ENCODE measurements at places on chromosomes 11 and 22.

DNA sequence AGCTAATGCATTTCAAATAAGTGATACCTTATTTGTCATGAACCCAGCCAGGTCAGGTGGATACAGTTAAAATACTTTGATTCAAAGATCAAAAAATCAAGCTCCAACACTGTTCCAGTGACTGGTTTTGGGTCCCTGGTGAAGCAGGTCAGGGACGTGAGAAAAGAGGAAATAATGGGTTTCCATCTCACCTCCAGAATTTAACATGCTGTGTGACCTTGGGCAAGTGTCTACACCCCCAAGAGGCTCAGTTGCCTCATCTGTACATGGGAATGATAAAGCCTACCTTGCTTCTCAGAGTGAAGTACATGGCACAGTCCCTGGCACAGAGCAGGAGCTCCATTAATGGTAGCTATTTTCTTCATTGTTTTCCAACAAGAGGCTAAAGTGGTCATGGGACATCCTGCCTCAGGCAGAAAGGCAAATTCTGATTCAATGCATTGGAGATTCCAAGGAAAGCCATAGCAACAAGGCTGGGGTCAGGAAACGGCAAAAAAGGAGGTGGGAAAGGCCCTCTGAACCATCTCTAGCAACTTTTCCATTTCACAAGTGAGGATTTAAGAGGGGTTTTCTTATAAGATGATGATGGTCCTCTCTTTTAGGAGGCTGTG lies 108.5 kb downstream of the CSNK2A3 start:
- no peak for DNase-seq

GRCh38 chr11:13962562-13963168 lies at the start of gene SPON1:
Gene SPON1, plus strand, starts transcription at chr11:13962723. Its CDS starts 182 bp downstream, at chr11:13962905.
- DNase-seq, result no peak

DNA sequence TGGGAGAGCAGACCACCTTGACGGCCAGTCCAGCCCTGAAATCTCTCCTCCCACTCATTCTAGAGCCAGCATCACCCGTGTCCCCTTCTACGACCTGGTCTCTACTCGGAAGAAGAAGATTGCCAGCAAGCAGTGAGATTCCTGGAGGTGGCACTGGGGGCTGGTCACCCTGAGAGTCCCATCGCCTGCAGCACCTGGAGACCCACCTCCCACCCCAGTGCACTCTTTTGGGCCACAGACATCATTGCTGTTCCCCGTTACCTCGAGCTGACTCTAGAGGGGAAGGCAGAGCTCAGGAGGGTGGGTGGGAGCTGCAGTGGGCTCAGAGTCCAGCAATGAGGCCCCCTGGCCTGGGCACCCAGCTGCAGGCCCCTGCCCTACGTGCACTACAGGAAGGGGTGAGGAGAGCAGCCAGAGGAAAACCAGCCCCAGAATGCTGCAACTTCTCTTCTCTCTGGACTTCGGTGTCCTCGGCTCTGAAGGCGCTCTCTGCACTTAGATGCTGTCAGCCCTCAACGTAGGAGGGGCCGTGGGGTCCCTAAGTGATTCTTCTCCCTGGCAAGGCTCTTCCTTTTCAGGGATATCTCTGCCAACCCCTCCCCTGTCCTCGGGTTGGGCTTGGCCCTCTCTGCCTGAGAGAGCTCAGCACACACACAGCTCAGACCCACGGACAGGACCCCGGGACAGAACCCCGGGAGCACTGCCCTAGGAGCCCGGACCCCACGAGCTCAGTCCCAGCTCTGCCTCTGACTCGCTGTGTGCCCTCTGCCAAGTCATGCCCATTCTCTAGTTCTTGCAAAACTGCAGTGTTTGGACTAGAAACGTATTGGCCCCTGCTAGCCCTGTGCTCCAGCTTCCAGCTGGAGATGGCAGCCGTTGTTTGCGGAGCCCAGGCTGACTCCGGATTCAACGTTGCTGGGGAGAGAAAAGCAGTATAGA lies 31.3 kb downstream of the CYTH4 start:
- no peak for DNase-seq

GRCh38 chr11:125944350-125945010 lies 1.4 kb upstream of the VSIG10L2 start:
- no peak for DNase-seq

GRCh38 chr11:47570651-47571356 lies 5.4 kb downstream of the PTPMT1 start:
- DNase-seq, result no peak

GRCh38 chr11:17197431-17197898 lies 10.3 kb downstream of the PIK3C2A start:
- DNase-seq, result no peak

- DNase-seq, result no peak
Observed at GRCh38 chr11:844693-845644, 2.3 kb downstream of the TSPAN4 start.
